ENCODE measurements at places on chromosomes 6 and 20. TPM values are rescaled to one million over a fixed set of nuclear protein-coding genes. Genes with fewer than 3 reads are reported as not detected.

The TP53TG5 gene
- polyA plus RNA-seq, result 1.6 TPM

The PAX1 gene
- polyA plus RNA-seq, result 0.26 TPM

The LTA gene
- 0.26 TPM for polyA plus RNA-seq

The CST2 gene
- not detected for polyA plus RNA-seq

The IL17A gene
- polyA plus RNA-seq, result not detected

The BHLHE23 gene
- polyA plus RNA-seq, result not detected

DNA sequence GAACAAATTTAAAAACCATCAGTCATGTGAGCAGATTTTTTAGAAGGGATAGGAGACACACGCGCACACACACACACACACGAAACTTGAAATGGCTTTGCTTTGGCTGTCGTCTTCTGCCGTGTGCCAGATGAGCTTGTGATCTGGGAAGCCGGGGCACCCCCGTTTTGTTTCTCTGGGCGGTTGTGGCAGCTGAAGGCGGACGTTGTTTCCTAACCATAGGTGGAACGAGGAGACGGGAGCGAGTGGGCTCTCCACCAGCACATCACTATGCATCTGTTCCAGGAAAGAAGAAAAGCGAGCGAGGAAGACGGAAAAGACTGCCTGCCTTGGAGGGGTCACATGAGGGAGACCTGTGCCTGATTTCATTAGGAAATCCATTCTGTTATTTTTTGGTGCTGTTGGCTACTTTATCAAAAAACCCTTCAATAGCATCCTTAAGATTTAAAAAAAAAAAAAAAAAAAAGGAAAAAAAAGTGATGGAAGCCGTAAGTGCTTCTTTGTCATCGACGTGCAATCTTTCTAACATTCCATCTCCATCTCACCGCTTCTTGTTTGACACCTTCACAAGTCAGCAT is 142.1 kb downstream of the DTNBP1 start:
- no peak for DNase-seq

DNA sequence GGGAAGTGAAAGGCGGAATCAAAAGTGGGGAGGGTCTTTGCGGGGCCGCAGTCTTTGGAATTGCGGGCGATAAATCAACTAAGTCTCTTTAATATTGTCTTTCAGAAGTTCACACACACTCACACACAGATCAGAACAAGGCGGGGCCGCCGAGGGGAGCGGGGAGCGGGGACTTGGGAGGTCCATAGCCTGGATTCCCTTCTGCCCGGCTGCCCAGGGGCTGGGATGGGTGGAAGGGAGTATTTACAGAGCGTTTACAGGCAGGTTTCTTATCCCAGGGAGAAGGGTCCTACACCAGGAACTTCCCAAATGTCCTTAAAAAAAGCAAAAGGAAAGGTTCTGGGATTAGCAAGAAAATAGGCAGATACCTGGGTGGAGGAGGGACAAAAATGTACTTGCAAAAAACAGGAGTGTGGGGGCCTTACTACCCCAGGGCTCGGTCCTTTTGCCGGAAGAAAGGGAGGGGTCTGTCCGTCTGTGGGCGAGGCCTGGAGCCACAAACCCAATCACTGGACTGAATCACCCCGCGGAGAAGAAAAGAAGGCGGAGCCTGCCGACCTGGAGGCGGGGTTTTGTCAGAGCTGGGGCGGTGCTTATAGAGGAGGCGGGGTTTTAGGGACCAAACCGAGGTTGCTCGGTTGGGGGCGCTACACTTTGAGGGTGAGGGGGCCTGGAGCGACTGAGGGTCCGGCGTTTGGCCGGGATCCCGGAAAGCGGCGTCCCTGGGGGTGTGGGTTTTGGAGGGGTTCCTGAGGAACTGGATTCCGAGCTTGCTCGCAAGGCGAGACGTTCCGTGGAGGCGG is 3.2 kb downstream of the PRRT1 start:
- peak; percentile 70 for DNase-seq

DNA sequence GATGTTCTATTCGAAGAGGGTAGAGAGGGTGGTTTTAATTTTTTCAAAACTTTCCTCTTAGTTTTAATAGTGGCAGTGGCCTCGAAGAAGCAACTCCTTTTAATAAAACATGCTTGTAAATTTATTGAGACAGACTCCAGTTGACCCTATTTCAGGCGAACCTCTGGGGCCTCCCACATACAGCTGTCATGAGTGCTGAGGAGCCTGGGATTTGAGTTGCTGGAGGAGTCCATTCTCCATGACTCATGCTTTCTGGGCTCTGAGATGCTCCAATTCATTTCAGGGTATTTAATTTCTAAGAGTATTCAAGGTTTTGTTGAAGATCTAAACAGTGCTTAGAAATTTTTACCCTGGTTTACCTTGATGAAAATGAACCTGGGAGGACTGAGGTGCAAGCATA is 580.4 kb downstream of the CBLN4 start:
- peak; percentile 47 for DNase-seq

GRCh38 chr6:148533309-148534107 is 190.9 kb downstream of the SASH1 start:
- DNase-seq, result no peak

- peak; percentile 17 for DNase-seq
Observed at GRCh38 chr6:10951675-10952282, 64.9 kb downstream of the SYCP2L start.

GRCh38 chr6:17039266-17039665 is 62.6 kb upstream of the STMND1 start:
- DNase-seq, result no peak

GRCh38 chr6:52046456-52046855 is 41.0 kb downstream of the PKHD1 start:
- DNase-seq, result no peak

- DNase-seq, result no peak
Observed at GRCh38 chr20:22974354-22974753, 60.8 kb upstream of the SSTR4 start.

GRCh38 chr20:13868331-13868730 is 83.5 kb downstream of the NDUFAF5 start:
- DNase-seq, result no peak

DNA sequence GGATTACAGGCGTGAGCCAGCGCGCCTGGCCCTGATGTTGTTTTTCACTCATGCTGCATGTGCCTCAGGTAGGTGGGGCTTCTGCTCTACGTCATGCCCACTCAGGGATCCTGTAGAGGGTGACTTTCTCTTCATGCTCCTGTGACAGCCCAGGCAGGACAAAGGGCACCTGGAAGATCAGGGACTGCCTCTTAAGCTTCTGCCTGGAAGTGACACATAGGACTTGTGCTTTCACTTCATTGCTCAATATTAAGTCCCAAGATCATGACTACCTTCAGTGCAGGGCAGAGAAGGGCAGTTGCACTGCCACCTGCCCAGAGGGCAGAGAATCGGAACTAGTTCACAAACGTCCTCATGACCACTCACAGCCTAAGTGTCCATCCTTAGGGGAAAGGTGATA is 249.5 kb upstream of the SULF2 start:
- DNase-seq, result no peak

DNA sequence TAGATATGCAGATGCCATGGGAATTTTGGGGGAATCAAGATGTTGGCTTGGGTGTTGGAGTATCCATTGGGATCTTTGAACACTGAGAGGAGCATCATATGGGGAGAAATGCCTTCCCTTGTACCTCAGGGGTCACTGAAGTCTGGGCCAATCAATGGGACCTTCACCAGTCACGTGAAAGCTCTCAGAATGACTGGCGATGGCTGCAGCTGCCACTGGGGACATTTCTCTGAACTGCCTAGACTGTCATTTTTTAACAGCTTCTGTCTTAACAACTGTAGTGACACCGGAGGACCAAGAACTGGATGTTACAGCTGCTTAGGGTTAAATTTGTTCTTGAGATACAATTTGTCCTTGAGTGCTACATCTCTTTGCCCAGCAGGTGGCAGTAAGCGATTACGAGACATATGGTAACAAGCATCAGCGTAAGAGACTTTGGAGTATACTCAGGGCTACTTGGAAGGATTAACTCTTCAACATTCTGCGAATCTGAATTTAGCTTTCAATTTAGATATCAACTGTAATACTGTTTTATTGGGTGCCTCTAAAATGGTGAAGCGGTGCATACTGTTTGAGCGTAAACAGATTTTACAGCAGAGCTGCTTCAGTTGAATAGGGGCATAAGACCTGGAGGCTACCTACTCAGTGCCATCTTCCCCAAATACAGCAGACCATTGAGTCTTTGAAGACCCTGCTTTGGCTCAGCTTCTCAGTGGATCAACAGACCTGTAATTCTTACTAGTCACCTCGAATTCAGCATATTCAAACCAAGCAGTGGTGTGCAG is 36.0 kb downstream of the CCN2 start:
- DNase-seq, result peak; percentile 64

- no peak for DNase-seq
Observed at GRCh38 chr6:105884011-105884410, 202.1 kb upstream of the PRDM1 start.

GRCh38 chr6:16949716-16950115 is 152.1 kb upstream of the STMND1 start:
- no peak for DNase-seq

GRCh38 chr20:37276494-37277252 is 12.8 kb upstream of the MANBAL start:
- DNase-seq, result peak; percentile 74

DNA sequence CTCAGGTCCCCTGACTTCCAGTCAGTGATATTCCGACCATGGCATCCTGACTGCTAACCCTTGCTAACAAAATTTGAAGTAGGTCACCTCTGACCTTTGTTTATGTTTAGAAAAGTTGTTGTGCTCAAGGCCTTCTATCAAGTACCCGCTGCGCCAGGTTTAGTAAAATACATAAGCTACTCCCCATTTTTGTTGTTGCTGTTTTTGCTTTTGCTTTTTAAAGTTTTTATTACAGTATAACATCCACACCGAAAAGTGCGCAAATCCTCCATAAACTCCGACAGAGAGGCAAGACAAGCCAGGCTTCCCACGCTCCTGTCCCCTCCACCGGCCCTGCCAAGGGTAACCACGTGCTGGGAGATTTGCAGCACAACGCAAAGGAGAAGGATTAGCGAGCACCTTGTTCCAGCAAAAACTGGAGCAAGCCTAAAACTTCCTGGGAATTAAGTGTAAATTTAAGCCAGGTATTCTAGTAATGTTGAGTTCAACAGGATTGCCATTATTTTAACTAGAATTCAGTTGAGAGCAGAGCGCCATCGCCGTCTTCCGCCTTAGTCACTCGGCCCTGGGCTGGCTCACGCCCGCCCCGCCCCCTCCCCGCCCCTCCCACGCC is 17.8 kb upstream of the HMGN4 start:
- DNase-seq, result peak; percentile 62

DNA sequence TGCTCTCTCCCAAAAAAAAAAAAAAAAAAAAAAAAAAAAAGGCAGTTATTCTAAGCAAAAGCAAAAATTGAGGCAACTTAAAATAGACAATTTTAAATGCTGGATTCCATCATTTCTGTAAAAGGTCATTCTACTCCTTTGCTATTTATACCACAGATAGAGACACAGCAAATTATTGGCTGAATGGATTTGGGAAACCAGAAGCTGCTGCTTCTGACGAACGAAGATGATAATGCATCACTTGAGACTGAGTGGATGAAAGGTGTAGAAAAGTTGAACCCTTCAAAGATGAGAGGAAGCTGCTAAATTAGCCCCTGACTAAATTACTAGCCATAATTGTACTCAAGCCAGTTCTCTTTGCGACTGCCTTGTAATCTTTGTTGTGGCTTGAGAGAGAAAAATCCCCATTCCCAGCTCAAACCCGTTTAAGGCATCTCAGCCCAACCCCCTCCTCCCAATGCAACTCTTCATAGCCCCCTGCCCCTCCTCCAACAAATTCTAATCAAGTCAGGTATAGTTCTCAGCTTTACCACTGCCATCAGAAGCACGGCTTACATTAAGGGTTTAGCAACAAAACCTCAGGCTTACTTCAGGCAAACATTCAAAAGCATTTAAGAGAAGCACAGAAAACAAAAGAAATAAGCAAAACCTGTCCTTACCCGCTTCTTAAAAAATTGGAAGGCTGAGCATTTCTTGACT is 1.0 kb downstream of the SGK1 start:
- DNase-seq, result no peak

DNA sequence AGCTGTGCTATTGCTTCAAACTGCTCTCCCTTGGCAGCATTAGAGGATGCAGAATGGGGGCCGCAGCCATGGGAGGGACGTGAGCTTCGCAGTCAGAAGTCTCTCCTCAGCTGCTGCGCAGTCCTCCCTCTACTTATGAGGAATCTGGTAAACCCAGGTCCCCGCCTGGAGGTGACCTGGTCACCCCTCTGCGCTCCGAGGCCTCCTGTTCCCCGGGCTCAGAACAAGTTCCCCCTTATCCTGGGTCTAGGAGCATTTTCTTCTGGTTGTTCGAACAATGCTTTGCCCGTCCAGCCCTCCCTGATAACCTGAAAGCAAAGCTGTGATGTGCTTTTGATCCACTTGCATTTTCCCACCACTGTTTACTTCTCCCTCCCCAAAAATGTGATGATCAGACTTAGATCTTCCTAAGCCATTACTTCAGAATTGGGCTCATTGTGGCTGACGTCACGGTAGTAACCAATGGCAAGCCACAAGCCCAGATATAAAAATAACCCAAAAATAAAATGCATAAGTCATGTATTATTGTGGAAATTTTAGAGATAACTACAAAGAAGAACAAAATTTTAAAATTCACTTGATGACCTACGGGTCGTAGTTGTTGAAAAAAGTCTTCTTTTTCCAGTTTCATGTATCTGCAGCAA is 80.7 kb downstream of the SERAC1 start:
- DNase-seq, result no peak

DNA sequence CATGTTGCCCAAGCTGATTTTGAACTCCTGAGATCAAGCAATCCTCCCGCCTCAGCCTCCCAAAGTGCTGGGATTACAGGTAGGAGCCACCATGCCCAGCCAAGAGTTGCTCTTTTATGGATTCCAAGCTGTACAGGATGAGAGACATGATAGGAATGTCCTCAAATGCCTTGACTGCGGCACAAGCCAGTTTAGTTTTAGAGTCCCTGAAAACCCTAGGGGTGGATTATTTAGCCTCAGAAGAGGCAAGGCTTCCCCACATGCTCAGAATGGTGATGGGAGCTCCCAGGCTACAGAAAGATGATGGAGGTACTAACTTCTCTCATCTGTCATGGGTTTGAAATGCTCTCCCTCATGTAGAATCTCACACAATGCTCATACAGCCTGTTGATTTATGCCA is 280.5 kb upstream of the PRND start:
- no peak for DNase-seq

DNA sequence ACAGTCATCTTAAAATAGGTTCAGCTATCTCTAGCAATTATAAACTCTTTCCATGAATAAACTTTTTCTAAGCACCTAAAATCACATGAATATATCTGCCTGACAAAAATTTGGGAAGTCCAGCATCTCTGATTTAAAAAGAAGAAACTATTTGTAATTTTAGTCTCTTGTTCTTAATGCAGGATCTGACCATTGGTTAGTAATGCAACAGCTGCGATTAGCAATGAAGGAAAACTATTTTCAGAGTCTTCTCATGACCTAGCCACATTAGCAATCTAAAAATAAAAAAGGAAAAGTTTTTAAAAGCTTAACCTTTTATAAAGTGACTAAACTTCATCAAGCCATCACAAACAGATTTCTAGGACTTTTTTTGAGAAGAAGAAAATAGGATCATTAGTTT is 97.5 kb downstream of the PTPRK start:
- no peak for DNase-seq

- no peak for DNase-seq
Observed at GRCh38 chr20:31967830-31968249, at the start of gene XKR7. TSS of gene XKR7 (plus strand) at chr20:31968151. CDS start at chr20:31968176, 25 bp downstream.
